Stimulated activated CD4-positive, alpha-beta T cell treated with anti-CD3 and anti-CD28 coated beads, Interleukin-2, amount 100 ng/mL, for 48 hours (primary cell): ENCODE measurements at places on chromosomes 11 and 22.

DNA sequence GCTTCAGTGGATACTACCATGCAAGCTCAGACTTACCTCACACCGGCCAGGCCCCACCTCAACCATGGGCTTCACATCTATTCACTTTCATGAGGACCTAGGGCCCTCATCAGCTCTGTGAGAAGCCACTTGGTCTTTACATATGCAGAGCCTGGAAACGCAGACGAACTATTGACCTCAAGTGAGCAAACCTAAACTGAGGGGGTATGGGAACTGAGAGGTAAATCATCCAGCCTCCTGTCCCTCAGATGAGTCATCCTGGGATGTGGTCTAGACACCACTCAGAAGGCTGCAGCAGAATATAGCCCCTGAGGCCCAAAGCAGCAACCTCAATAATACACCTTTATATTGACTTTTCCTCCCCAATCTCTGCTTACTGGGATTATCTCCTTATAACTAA, 578.0 kb downstream of the INSC start:
- DNase-seq = no peak

- no peak for DNase-seq
Observed at GRCh38 chr11:70112017-70112434, 33.9 kb downstream of the ANO1 start.

- DNase-seq = no peak
Observed at GRCh38 chr11:86473991-86474833, 99.5 kb downstream of the CCDC81 start.

DNA sequence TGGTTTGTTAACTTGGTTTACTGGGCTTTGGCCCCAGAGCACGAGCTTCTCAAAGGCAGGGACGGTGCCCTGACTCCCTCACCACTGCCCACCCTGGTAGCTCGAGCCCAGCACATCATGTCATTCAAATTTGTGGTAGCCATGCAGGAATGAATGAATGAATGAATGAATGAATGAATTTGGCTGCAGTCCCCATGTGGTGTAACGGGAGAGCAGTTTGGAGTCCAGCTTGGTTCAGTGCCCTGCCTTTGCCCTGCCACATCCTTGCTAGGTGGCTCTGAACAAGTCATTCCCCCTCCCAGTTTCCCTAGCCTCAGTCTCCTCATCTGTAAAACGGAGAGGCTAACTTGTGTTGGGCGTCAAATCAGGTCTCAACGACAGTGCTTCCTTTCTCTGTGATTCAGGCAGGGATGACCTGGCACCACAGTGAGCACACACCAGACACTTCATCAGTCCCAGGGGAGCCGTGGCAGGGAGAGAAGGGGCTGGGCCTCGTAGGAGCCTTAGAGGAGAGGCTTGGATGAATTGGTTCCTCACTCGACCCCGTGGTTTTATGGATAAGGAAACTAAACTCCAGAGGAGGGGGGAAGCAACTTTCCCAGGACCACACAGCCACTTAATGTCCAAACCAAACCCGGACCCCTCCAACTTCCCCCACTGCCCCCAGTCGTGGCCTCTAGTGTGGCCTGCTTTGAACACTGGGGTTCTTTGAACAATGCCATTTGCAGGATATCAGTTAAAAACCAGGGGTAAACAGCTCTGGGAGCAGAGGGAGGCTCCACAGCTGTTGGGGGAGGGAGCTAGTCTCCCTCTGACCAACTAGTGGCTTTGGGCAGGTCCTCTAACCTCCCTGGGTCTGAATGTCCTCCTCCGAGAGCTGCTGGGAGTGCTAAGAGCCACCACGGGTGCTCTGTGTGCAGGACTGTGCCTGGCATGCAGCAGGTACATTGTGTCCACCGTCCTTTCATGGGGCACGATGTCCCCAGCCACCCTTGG, 86.2 kb downstream of the CACNA1I start:
- DNase-seq = no peak

DNA sequence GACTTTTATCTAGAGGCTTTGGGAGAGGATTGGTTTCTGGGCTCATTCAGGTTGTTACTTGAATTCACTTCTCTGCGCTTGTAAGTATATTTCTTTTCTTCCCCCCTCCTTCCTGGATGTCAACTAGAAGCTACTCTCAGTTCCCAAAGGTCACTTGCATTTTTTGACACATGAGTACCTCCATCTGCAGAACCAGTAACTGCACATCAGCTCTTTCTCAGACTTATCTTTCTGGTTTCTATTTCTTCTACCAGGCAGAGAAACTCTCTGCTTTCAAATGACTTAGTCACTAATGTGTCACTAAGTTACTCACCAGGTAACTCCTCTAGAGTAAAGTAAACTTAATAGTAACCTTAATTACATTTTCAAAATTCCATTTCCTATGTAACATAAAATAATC, 773.0 kb upstream of the LUZP2 start:
- DNase-seq = no peak

DNA sequence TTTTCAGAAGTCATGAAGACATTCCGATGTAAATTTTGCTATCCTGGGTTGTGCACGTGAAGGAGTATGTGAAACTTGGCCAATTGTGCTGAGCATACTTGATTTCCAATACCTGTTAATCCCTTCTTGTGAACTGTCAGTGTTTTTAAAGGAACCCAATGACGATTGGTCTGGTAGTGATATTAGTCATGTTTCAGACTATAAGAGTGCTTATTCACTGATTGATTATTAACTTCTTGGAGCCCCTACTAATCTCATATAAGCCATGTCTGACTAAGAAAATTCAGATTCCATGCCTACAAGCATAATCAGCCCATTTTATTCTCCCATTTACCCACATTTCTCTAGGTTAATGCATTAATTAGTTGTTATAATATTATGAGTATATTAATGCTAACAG, 330.8 kb upstream of the MTNR1B start:
- no peak for DNase-seq

DNA sequence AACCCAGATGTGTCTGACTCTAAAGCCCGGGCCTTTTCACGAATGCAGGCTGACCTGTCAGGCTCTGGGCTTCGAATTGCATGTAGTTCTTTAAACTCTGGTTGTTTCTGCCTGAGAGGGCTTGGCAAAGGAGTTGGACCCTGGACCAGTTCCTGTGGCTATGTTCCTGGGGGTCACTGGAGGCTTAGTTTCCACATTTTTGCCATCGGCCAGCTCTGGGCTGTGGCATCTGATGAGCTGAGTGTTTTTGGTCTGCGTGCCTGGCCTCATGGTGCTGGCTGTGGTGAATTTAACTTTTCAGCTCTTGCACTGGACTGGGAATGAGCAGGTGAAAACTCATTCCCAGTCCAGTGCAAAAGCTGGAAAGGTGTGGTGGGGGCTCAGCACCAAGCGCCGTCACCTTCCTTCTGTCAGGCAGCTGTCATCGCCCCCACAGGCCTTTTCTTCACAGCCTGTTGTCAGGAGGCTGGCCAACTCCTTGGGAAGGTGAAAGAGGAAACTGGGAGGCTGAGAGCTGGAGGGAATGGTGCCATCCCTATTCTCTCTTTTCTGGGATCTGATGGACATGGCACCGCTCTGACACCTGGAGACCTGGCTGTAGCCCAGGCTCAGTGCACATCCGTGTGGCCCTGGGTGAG, 123.6 kb downstream of the ADAMTS15 start:
- no peak for DNase-seq
